ENCODE measurements at places on chromosomes 2 and 18.

GRCh38 chr18:75538727-75539126 lies 111.2 kb upstream of the SMIM21 start:
- DNase-seq: no peak

GRCh38 chr18:24534271-24534670 lies 73.8 kb downstream of the HRH4 start:
- no peak for DNase-seq

DNA sequence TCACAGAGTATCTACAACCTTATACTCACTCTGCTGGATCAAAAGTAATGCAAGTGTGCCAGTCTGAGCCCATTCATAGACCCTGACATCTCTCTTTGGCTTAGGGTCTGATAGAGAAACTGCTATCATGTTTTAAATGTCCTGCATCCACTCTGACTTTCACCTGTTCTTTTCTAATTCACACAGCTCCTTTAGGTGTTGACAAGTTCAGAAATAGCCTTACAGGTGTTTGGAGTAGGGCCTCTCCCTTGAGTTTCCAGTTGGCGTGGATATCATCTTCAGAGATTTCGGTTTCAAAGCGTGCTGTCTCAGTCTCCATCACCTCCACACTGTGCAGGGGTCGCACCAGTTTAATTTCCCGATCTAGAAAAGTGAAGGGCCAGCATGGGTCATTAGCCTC lies 150.3 kb downstream of the PLEKHA3 start:
- DNase-seq: no peak

- no peak for DNase-seq
Observed at GRCh38 chr2:175383286-175383685, 201.8 kb upstream of the ATP5MC3 start.

DNA sequence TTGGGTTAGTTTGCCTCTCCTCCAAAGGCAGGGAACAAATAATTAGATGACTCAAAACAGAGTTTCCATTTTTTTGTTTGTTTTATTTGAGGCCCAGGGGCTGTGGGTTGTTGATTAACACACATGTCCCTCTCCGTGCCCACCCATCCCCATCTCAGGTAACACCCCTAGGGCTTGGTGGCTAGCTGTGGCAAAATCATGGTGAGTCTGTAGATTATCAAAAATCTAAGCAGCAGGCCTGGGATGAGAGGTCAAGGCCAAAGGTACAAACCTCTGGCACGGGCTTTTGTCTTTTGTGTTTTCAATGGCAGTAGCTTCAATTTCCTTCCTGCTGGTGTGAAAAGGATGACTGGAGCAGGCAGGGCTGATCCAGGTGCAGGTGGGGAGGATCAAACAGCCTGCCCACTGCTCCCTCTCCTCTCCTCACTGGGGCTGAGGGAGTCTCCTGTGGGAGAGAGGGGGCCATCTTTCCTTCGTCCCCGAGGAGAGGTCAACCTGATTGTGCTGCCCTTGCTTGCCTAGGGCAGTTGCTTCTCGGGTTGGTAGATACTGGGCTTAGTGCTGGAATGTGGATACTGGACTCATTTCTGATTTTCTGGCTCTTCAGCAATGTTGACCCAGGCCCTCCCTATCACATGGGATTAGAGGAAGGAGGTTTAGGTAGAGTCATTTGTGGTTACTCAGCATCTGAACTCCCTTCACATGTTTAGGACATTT lies 31.9 kb upstream of the EML4 start:
- no peak for DNase-seq

- DNase-seq: no peak
Observed at GRCh38 chr2:161596148-161596547, 28.1 kb upstream of the SLC4A10 start.

DNA sequence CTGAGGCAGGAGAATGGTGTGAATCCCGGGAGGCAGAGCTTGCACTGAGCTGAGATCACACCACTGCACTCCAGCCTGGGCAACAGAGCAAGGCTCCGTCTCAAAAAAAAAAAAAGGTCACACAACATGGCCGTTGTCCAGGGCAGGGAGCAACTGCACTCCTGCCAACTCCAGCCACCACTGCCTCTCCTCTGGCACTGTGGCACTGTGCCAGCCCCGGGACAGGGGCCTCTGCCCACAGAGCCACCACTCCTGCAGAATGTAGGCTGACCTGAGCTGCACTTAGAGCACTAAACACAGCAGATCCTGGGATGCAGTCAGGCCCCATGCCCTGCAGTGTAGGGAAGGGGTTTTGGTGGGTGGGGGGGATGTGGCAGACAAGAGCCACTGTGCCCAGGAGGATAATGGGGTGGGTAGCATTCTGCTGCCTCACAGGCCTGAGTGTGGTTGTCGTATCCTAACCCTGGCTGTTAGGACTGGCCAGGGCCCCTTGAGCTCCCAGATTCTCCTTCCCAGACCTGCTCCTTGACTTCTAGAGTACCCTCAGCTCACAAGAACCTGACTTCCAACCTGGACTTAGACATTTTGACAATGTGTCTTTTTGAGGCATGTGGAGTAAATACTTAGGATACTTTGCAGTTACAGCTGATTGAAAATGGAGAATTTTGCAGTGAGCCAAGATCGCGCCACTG lies 69.4 kb upstream of the SH3RF3 start:
- DNase-seq: no peak

DNA sequence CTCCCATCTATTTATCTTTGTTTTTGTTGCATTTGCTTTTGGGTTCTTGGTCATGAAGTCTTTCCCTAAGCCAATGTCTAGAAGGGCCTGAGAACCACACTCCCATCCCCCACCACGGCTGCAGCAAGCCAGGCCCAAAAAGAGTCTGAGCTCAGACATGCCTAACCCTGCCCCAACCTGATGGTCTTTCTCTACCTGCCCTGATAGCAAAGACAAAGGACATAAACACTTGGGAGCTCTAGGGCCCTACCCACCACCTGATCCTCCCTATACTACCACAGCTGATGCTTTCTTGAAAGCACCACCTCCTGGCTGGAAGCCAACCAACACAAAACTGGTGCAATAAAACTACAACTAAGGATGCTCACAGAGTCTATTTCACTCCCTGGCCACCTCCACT lies 233.4 kb downstream of the WDR7 start:
- no peak for DNase-seq

DNA sequence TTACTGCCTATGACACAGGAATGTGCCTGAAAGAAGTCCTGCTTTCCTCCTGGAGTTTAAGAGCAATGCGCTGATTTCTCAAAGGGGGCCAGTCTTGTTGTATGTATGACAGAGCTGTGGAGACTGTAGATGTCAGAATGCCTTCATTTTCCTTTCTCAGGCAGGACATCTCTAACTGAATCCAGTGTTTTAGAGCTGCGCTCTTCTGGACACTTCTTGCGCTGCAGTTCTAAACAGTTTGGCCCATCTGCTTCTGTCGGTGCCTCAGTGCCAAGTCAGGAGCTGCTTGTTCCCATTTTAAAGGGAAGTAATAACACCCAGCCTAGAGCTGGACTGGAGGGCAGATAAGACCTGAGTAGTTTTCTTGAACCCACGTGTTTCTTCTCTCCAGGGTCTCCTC lies 91.4 kb downstream of the ESCO1 start:
- no peak for DNase-seq

DNA sequence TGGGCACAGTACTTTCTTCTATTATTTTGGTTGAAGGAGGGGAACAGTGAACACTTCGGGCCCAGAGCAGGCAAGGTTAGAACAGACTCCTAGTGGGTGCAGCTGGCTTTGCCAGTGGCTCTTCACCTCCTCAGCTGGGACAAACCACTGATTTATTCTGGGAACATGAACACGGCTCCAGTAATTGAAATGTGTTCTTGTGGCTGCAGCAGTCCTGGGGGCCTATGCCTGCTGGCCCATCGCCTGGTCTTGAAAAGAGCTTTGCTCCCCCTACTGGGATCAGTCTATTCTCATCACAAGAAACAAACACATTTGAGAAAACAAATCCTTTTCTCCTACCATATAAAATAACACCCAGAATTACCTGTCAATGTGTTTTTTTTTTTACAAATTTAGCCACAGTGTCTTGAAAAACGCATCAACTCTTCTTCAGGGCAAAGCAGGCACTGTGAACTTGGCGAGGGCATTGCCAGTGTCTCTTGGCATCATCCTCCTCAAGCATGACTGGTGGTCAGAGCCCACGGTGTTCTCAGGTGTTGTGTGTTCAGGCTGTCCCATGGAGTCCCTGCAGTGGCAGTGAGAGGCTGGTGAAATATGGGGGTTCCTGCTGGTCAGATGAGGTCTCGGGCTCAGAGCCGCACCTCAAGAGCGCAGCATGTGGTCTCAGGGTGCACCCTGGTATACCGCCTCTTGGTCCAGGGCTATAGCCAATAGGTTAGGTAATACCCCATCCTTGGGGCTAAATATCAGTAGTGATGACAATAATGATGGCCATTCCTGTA lies 51.3 kb downstream of the RNF144A start:
- no peak for DNase-seq

DNA sequence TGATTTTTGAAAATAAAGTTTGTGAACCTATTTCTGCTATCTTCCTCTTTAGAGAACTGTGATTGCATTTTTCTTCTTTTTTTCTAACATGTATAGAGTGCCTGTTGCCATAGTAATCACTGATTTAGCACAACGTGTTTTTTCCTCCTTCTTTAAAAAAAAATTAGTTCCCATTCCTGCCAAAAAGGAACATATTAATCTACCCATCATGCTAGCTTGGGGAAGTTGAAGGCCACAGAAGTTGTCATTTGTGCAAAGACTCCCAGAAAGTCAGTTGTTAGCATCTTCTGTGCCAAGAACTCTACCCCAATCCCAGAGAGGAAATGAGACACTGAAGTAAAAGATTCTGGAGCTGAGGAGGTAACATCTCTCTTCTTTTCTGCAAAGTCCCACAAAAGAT lies 57.3 kb downstream of the SLC8A1 start:
- DNase-seq: no peak

DNA sequence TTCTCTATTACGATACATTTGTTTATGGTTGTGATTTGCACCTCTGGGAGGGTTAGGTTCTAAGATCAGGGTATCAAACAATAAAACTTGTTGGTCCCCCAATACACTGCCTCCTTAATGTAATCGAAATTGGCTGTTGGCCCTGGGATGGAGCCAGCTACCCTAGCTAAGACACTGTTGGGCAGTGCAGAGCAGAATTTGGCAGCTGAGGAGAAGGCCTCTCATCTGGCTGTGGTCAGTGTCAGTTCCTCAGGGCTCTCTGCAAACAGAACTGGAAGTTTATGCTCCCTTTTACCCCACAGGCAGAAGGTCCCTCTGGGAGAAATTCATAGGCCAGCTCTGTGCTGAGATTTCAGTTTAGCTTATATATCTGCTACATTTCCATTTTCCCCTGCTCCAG lies 8.6 kb upstream of the HAAO start:
- DNase-seq: no peak

- no peak for DNase-seq
Observed at GRCh38 chr2:113135317-113135716, 7.9 kb downstream of the IL1RN start.

GRCh38 chr2:134583997-134584520 lies 134.7 kb downstream of the TMEM163 start:
- DNase-seq: no peak

DNA sequence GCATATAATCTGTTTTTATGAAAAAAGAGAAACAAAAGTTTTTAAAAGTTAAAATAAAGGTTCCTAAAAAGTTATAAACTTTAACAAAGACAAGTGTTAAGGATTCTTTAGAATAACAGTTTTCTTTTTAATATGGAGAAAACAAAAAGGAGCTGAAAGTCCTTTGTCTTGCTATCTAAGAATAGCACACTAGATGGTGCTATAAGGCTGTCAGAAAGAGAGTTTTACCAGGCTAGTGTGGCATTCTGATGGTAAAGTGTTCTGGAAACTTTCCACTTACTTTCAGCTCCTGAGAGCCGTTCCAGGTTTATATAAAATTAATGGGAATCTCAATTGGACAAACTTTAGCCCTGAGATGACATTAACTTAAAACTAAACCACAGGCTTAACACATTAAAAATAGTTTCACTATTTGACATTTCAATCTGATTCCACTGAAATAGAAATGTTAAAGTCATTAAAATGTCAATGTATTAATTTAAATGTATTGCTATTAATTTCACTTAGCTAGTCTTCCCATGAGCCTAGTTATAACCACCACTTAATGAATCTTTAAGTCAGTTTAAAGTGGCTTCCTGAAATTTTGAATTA lies 3.7 kb downstream of the FBXO48 start:
- DNase-seq: no peak

DNA sequence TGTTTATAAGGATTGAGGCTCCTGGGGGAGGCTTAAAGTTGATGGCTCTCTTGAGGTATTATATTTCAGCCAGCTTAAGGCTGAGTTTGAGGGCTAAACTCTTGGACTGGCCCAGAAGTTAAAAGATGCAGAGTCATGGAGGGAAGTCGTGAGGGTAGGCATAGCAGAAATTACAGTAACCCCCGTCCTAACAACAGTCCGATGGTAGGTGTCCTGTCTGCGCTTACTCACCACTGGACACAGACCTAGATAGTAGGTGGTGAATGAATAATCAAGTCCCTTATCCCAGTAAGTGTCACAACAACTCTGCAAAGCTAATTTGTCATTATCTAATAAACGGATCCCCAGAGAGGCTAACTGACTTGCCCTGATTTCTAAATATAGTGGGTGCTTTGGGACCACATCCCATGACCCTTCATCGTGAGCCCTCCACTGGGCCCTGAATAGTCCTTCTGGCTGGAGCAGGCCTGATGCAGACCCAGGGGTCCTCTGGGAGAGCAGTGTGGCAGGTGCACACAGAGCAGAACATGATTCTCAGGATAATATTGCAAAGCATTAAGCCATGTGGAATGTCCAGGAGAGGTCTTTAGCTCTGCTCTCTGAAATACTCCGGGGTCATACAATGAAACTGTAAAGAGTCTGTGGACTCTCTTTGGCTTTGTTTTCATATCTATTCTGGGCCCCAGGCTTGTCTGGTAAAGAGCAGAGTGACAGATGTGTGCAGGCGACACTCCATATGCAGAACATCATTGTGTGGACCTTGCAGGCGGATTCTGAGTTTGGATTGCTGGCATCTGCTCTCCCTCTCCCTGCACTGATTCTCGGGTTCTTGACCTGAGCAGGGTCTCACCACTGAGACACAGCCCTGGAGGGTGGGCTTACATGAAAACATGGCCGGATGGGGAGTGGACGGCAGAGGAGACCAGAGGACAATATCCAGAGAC lies 98.1 kb downstream of the RNF144A start:
- DNase-seq: no peak

GRCh38 chr2:234001380-234002160 lies 48.9 kb upstream of the SPP2 start:
- DNase-seq: no peak

- DNase-seq: no peak
Observed at GRCh38 chr2:160411167-160411566, 82.4 kb downstream of the RBMS1 start.

- DNase-seq: no peak
Observed at GRCh38 chr2:75030218-75031009, 72.0 kb downstream of the POLE4 start.

- peak; percentile 80 for DNase-seq
Observed at GRCh38 chr2:177763531-177764265, 308.9 kb downstream of the PDE11A start.

DNA sequence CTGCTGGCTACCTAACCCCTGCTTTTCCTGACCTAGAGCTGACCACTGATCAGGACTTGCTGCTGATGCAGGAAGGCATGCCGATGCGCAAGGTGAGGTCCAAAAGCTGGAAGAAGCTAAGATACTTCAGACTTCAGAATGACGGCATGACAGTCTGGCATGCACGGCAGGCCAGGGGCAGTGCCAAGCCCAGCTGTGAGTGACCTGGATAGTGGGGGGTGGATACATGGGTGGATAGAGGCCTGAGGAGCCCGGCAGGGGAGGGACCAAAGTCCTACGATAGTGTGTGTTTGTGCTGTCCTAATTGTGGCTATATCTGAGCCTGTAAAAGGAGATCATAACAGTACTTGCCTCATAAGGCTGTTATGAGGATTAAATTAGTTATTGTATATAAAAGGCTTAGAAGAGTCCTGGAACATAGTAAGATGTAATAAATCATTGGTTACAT lies 8.2 kb downstream of the PLCD4 start:
- DNase-seq: no peak

GRCh38 chr2:177733322-177733855 lies 339.2 kb downstream of the PDE11A start:
- no peak for DNase-seq
